ENCODE measurements at places on chromosomes 12 and 14. TPM values are rescaled to one million over a fixed set of nuclear protein-coding genes. Genes with fewer than 3 reads are reported as not detected.

The TAS2R13 gene
- total RNA-seq: 15.6 TPM

- no peak for DNase-seq
These were observed 57.9 kb downstream of the GNS start for GRCh38 chr12:64701283-64701682.

DNA sequence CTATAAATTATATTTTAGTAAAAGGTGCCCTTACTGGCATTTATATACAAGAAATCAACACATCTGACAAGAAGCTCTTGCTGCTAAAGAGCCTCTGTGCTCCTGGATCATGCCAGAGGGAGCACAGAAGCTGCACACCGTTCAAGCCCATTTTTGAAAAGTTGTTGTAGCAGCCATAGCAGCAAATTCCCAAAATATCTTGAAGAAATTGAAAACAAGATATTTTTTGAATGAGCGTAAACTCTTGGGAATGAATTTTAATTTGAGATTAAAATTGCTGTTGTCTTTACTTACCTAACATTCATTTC lies 540 bp upstream of the CLEC2D start:
- no peak for DNase-seq

GRCh38 chr12:77591959-77592743 lies 238.5 kb upstream of the NAV3 start:
- DNase-seq: no peak

- DNase-seq: no peak
These were observed 2.6 kb downstream of the GRIP1 start for GRCh38 chr12:66676241-66676640.

The SERPINA3 gene
- total RNA-seq: 200 TPM

The EXD2 gene
- 28.3 TPM for total RNA-seq

The KCNJ8 gene
- total RNA-seq: 13.8 TPM

DNA sequence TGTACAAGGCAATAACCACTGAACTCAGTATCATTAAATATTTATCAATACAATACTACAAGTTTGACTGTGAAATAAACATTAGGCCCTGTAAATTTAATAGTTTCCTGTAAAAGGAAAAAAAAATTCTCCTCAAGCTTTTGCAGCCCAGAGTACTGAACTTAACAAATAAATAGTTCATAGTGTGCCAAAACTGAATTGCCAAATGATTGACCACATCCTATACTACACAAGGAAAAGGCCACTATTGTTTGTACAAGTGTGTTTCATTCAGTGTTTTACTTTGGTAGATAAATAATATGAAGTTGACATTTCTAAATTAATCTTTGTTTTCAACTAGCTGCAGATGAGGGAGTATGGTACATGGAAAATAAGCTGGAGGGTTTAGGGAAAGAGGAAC lies 379.6 kb downstream of the FLRT2 start:
- no peak for DNase-seq

- peak; percentile 97 for DNase-seq
These were observed at the start of gene DYNC1H1 for GRCh38 chr14:101964297-101965180. DYNC1H1 (plus strand) TSS chr14:101964573; CDS start chr14:101964692, 119 bp downstream.

The MMP17 gene
- 0.38 TPM for total RNA-seq

DNA sequence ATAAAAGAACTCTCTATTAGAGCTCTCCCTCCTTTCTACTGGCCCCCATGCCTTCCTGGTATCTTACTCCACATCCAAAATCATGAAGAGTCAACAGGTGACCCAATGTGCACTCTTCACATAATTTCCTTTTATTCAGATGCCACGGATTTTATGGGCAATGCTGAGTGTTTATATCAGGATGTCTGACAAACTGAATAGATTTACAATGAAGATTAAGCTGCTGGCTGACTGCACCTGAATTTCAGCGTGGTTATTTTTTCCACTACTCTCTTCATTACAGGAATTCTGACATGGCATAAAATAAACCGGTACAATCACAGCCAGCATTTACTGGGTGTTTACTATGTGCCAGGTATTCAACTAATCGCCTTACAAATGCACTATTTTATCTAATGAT lies 29.4 kb upstream of the CERS5 start:
- DNase-seq: no peak

DNA sequence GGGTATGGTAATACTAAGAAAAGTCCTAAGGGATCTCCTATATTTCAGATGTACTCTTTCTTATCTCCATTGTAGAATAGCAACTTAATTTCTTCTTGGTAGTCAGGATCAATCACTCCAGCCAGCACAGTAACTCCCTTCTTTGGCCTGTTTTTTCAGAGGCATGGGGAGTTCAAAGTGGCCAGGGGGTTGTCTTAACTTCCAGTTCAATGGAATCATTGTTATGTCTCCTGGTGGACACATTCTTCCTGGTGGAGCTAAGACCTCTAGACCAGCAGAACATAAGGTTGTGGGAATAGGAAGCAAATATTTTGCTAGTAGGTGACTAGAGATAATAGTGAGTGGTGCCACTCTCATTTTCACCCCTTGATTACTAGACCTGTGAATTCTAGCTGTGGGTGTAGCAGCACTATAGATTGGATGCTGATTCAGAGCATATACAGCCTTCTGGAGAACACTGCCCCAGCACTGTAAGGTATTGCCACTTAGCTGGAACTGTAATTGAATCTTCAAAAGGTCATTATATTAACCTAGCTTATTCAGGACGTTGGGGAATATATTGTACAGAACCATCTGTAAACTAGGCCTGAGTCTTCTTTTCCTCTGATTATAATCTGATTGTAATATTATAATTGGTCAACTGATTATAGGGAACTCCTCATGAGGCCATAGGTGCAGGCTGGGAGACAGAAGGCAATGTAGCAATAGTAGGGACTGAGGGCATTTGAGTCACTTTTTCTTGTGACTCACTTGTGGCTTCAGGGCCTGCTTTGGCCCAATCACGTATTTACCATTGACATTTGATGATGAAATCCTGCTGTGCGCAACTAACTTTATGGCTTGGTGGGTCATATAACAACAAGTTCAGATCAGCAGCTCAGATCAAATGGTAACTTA lies 60.2 kb upstream of the ATP2B1 start:
- no peak for DNase-seq

GRCh38 chr12:47530050-47530449 lies 175.8 kb downstream of the RPAP3 start:
- no peak for DNase-seq

- no peak for DNase-seq
These were observed 217.0 kb downstream of the SLC25A21 start for GRCh38 chr14:36955376-36955775.

The SCNN1A gene
- total RNA-seq: 449 TPM

GRCh38 chr14:99981806-99982205 lies 83.4 kb upstream of the EVL start:
- no peak for DNase-seq

DNA sequence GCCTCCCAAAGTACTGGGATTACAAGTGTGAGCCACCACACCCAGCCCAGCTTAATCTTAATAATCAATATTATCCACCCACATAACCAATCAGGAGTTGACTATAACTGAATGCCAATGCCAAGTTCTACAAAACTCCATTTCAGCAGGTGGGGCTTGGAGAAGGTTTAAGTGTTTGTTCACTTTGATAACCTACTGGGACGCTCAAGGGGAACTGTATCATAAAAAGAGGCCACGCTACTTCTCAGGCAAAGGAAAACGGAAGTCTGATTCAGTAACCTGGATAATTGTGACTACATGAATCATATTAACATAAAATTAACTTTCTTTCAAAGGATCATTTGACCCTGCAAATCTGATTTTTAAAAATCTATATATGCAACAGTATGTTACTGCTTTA lies 179.2 kb downstream of the BCAT1 start:
- DNase-seq: no peak

The KRT1 gene
- total RNA-seq: not detected

DNA sequence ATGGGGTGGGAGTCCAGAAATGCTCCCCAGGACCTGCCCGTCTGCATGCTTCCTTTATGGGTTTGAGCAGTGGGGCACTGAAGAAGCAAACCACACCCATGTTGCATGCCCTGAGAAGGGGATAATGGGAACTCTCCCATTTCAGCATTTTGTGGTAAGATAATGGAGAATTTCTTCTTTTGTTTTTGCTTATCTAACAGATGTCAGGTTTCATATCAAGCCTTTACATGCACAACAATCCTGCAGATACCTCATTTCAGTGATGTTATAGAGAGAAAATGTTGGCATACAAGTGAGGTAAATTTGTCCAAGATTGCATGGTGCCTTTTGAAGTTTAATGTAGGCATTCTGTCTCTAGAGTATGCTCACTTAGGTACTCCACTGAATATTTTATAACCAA lies 177.0 kb downstream of the ALX1 start:
- no peak for DNase-seq

DNA sequence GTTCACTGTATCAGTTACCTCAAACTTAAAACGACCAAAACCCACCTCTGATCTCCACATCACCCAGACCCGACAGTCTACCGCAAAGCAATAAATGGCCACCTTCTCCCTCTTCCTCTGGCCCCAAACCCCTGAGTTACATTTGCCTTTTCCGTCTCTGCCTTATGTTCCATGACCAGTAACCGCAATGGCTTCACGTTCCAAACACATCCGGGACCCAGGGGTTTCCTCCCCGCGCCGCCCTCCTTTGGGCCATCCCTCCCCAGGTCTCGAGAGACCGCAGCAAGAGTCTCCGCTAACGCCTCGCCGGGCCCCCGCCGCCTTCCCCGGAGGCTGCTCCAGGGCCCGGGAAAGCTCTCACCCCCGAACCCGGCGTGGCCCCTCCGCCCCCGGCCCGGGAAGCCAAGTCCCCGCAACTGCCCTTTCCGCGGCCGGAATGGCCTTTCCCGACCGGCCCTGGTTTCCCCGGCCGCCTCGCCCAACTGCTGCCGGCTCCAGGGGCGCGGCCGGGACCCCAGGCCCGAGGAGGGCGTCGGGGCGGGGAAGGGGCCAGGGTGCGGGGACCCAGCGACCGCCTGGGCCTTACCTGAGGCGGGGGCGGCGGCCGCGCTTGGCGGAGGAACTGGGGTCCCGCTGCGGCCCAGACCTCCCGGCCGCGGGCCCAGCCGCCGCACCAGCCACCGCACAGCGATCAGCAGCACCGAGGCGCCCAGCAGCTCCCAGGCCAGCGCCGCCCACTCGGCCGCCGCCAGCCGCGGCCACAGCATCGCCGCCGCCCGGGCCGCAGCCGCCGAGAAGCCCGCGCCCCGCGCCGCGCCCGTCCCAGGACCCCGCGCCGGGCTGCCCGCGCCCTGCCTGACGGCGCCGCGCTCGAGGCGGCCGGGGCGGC lies at the start of gene ANKLE2:
Gene ANKLE2, minus strand, starts transcription at position 801 of the 889 bp plus-strand sequence. Its CDS starts 34 bp downstream, at position 767.
- DNase-seq: peak; percentile 50

DNA sequence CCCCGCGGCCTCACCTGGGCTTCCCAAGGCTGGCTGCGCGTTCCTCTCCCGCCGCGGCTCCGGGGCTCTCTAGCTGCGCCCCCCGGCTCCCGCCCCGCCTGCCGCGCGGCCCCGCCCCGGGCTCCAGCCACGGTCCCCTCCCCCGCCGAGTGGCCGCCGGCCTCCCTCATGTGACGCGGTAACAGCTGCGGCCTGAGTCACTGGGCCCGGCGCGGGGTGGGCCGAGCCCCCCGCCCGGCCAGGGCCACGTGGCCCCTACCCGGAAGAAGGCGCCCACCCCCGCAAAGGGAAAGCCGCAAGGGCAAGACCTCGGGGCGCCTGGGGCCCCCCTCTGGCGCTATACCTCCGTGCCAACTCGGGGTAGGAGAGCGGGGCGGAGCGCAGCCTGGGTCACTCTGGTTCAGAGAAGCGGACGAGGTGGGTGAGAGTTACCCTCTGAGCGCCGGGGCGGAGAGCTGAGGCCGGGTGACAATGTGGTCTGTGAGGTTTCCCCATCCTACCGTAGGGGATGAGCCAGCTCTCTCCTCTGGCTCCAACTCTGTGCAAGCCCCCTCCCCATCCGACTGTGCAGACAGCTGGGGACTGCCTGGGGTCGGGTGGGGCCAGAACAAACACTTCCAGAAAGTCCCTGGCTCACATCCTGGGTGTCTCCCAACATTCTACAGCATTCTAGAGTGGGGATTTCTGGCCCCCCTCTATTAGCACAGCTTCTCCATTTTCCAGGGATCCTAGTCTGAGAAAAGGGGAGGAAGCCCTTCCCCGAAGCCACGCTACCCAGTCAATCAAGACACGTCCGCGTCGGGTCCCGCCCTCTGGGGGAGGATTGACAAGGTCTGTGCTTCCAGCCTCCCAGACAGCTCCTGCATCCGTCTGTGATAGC lies at the start of gene CD63:
Gene CD63, minus strand, starts transcription at position 71 of the 880 bp plus-strand sequence. CDS start 668 bp downstream, outside the sequence.
- peak; percentile 94 for DNase-seq

- DNase-seq: no peak
These were observed 67.2 kb downstream of the HECTD4 start for GRCh38 chr12:112314981-112315380.

DNA sequence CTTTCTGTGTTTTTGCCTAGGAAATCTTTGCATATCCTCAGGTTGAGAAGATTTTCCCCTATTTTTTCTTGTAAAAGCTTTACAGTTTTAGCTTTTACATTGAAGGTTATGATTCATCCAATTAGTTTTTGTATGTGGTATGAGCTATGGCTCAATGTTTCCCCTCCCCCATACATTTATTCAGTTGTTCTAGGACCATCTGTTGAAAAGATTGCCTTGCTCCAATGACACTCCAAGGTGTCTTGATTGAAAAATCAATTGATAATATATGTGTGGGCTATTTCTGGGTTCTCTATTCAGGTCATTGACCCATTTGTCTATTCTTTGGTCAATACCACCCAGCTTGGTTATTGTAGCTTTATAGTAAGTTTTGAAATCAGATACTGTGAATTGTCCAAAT lies 42.6 kb downstream of the LRTM2 start:
- DNase-seq: no peak

The RBP5 gene
- 2.8 TPM for total RNA-seq

- no peak for DNase-seq
These were observed 9.1 kb upstream of the EMP1 start for GRCh38 chr12:13187399-13187798.

GRCh38 chr14:56064513-56064912 lies 53.7 kb upstream of the PELI2 start:
- no peak for DNase-seq

The PRICKLE1 gene
- total RNA-seq: 20.0 TPM

- no peak for DNase-seq
These were observed 169.5 kb downstream of the CHST11 start for GRCh38 chr12:104626069-104626837.

The VRTN gene
- not detected for total RNA-seq

DNA sequence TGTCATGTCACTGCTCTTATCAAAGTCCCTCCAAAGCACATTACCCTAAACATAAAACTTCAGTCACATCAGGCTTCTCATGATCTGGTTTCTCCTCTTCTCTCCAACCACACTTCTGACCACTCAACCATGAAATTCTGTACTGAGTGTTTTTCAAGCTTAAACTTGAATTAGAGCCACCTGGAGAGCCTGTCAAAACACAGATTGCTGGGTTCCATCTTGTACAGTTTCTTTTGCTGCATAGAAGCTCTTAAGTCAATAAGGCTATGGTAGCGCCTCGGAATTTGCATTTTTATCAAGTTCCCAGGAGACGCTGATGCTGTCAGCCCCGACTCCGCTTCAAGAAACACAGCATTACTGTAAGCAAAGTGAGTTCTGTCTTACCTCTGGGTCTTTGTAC lies 16.4 kb upstream of the SRRM4 start:
- no peak for DNase-seq

The RERG gene
- 2.7 TPM for total RNA-seq
